Activated naive CD4-positive, alpha-beta T cell treated with anti-CD3 and anti-CD28 coated beads for 36 hours (primary cell): ENCODE measurements at places on chromosomes 7 and 10. TPM values are rescaled to one million over a fixed set of nuclear protein-coding genes. Genes with fewer than 3 reads are reported as not detected.

DNA sequence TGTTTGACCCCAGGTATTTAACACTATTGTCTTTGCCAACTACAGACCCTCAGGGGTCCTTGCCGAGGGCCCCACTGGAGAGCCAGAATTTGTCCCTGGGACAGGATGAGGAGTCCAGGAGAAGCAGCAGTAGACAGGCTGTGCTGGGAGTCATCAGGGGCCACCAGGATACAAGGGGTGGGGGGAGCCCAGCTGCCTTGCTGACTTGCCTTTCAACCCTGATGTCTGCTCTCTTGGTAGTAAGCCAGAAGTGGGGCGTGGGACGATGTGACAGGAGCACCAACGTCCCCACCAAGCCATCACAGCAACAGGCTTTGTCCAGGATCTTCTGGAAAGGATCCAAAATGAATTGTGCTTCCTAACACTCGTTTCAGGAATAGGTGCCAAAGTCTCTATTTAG, 62.4 kb upstream of the CDCA7L start:
- peaks cover 3% of the 10 kb centered on the region for H3K27me3 ChIP-seq
- no peak overlapping the region for H3K4me3 ChIP-seq
- no peak for DNase-seq
- H3K4me1 ChIP-seq: no peaks in the 10 kb centered on the region
- H3K27ac ChIP-seq: no peak overlapping the region
- H3K36me3 ChIP-seq: no peaks in the 10 kb centered on the region

DNA sequence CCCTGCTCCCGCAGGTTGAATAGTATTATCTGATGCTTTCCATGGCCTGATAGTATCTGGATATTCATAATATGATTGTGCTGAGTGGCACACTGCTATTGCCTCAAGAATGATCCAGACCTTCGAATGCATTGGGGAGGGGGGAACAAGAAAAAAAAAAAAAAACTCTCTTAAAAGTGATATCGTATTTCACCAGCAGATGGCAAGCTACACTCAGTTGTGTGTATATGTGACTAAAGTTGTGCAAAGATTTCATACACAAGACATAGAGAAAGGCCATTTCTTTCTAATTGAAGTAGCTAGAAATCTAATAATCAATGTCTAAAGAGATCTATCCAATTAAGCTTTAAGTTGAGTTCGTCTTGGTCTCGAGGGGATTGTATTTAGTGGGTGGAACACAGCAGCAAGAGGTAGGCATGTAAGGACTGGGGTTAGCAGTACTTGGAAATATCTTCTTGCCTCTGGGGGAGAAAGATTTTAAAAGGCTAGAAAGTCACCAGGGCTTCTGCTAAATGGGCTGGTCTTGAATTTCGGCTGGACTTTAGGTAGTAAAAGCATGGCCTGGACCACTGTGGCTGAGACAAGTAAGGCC, 15.3 kb downstream of the SFRP4 start:
- H3K27me3 ChIP-seq: peaks cover 4% of the 10 kb centered on the region
- H3K36me3 ChIP-seq: no peaks in the 10 kb centered on the region
- no peak overlapping the region for H3K27ac ChIP-seq
- H3K4me1 ChIP-seq: peaks cover 2% of the 10 kb centered on the region
- DNase-seq: no peak

GRCh38 chr10:58367069-58367468, 18.1 kb upstream of the TFAM start:
- H3K4me1 ChIP-seq: no peaks in the 10 kb centered on the region
- H3K27ac ChIP-seq: no peak overlapping the region
- no peaks in the 10 kb centered on the region for H3K27me3 ChIP-seq

DNA sequence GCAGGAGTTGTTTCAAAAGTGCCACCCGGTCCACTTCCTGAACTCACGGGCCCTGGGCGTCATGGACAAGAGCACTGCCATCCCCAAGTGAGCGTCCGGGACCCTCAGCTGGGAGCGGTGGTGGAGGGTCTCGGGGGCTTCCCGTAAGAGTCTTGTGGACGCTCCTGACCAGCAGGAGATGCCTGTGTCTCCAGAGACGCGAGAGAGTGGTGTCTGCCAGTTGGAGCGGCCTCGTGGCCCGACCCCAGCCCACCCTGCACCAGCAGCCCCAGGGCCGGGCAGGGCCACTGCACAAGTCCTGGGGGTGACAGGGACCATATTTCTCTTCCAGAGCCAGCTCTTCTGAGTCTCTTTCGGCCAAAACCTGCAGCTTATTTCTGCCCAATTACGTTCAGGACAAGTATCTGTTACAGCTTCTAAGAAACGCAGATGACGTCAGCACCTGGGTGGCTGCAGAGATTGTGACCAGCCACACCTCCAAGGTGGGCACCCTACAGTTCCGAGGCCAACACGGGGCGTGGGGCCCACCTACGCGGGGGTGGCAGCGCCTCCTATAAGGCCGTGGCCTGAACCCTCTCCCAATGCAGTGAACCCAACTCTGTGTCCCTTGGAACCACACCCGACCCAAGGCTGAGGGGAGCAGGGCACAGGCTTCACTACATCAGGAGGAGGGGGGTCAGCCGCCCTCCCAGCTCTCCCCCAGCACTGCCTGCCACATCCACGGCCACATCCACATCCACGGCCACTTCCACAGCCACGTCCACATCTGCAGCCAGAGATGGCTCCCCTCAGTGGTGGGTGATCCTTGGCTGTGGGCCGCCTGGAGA, 16.2 kb upstream of the UTF1 start:
- no peak overlapping the region for H3K4me3 ChIP-seq
- no peaks in the 10 kb centered on the region for H3K36me3 ChIP-seq
- H3K4me1 ChIP-seq: peaks cover 4% of the 10 kb centered on the region
- H3K27me3 ChIP-seq: peaks cover 2% of the 10 kb centered on the region

- no peak overlapping the region for H3K27ac ChIP-seq
- H3K4me1 ChIP-seq: no peaks in the 10 kb centered on the region
- H3K4me3 ChIP-seq: no peak overlapping the region
- DNase-seq: no peak
- H3K36me3 ChIP-seq: no peaks in the 10 kb centered on the region
These were observed 134.1 kb downstream of the TEX36 start for GRCh38 chr10:125548878-125549277.

DNA sequence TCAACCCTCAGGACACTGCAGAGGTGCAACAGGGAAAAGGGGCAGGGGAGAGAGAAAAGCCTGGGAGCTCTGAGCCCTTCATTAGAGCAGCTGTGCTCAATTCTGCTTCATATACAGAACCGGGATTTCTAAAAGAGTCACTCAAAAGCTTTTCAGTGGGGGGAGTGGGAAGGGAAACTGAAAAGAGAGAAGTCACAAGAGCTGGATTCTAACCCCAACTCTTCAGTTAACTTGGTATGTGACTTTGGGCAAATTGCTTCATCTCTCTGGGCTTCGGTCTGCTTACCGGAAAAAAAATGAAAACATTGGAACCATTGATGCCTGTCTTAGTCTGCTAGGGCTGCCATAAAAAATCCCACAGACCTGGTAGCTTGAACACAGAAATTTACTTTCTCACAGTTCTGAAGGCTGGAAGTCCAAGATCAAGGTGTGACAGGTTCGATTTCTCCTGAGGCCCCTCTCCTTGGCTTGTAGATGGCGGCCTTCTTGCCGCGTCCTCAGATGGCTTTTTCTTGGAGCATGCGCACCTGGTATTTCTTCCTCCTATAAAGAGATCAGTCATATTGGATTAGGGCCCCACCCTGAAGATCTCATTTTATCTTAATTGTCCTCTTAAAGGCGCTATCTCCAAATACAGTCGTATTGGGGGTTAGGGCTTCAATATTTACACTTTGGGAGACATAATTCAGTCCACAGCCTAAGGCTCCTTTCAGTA, 118.3 kb upstream of the KMT2E start:
- no peaks in the 10 kb centered on the region for H3K36me3 ChIP-seq
- H3K27ac ChIP-seq: no peak overlapping the region
- no peak for DNase-seq
- peaks cover 4% of the 10 kb centered on the region for H3K4me1 ChIP-seq
- H3K4me3 ChIP-seq: no peak overlapping the region
- no peaks in the 10 kb centered on the region for H3K27me3 ChIP-seq

DNA sequence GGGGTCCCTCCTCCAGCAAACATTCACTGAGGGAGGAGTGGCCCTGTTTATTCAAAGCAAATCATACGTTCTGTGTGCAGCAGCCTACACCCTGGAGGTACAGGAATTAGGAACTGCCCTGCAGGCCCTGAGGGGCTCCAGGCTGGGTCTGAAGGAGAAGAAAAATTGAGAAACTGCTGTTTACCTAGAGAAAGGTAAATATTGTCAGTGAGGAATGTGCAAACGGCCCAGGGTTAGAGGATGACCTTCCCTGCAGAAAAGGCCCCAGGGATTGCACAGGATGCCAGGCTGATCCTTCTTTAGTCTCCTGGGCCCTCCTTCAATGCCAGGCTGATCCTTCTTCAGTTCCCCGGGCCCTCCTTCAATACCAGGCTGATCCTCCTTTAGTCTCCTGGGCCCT, 5.7 kb downstream of the CALML5 start:
- H3K4me3 ChIP-seq: no peak overlapping the region
- H3K27me3 ChIP-seq: no peaks in the 10 kb centered on the region
- no peak for DNase-seq
- H3K36me3 ChIP-seq: no peaks in the 10 kb centered on the region
- no peaks in the 10 kb centered on the region for H3K4me1 ChIP-seq
- H3K27ac ChIP-seq: no peak overlapping the region

The COL28A1 gene
- not detected for total RNA-seq

GRCh38 chr10:72832701-72833100, 60.8 kb upstream of the OIT3 start:
- no peak overlapping the region for H3K27ac ChIP-seq
- no peak for DNase-seq
- H3K4me3 ChIP-seq: no peak overlapping the region
- H3K36me3 ChIP-seq: no peaks in the 10 kb centered on the region
- H3K27me3 ChIP-seq: no peaks in the 10 kb centered on the region
- H3K4me1 ChIP-seq: no peaks in the 10 kb centered on the region

The OR6B1 gene
- not detected for total RNA-seq

The ASAH2B gene
- total RNA-seq: 4.6 TPM

The TMEM229A gene
- total RNA-seq: not detected

The MUC12 gene
- total RNA-seq: not detected

DNA sequence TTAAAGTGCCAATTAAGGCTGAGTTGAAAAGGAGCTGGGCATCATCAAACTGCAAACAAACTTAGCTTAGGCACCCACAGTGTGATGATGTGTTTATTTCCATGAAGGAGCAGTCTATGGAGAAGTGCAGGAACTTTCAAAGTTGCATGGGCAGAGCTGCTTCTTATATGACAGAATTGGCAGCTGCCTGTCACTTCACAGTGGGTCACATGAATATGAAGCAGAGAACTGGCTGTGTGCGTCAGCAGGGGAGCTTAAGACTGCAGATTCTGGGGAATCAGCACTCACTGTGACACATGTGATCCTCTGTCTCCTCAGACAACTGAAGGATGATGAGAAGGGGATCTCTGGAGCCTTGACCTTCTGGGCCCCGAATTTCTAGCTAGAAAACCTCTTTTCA, 36.6 kb downstream of the RBM28 start:
- peaks cover 39% of the 10 kb centered on the region for H3K36me3 ChIP-seq
- H3K4me1 ChIP-seq: no peaks in the 10 kb centered on the region
- no peak overlapping the region for H3K27ac ChIP-seq
- no peaks in the 10 kb centered on the region for H3K27me3 ChIP-seq
- H3K4me3 ChIP-seq: no peak overlapping the region

DNA sequence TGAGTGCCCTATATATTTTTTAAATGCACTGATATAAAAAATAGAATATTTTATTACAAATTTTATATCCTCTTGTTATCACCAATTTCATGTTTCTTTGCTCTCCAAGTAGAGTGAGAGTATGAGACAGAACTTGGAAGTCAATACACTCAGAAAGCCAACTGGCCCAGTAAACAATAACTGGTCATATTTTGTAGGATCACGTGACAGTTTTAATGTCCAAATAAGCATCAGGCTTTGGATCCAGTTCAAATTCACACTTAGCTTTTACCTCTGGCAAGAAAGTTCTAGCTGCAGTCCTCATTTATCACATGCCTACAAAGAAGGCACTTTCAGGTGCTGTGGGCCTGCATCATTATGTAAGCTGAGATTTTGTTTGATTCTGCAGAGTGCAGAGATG, 21.6 kb upstream of the TPK1 start:
- H3K27ac ChIP-seq: no peak overlapping the region
- no peaks in the 10 kb centered on the region for H3K27me3 ChIP-seq
- DNase-seq: no peak
- H3K4me3 ChIP-seq: no peak overlapping the region
- H3K36me3 ChIP-seq: no peaks in the 10 kb centered on the region

The PCLO gene
- total RNA-seq: not detected

GRCh38 chr7:126792521-126792920, 460.2 kb downstream of the GRM8 start:
- H3K4me3 ChIP-seq: no peak overlapping the region
- no peak overlapping the region for H3K27ac ChIP-seq
- DNase-seq: no peak
- H3K36me3 ChIP-seq: no peaks in the 10 kb centered on the region
- no peaks in the 10 kb centered on the region for H3K4me1 ChIP-seq
- H3K27me3 ChIP-seq: peaks cover 2% of the 10 kb centered on the region

The ZNF746 gene
- total RNA-seq: 11.8 TPM

DNA sequence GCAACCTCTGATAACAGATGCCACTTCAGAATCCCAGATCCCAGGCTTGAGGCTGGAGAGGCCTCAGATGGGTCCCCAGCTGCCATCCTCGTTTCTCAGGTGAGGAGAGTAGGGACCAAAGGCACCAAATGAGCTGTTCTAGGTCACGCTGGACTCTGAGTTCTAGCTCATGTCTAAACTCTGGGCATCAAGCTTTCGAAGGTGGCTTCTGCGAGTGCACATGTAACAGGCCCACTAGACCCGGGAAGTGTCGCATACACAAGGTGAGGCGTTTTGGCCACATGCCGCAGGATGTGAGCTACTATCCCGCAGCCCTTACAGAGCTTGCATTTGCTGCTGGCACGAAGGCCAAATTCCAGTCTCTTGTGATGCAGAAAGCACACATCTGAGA, 355.1 kb upstream of the SHH start:
- no peaks in the 10 kb centered on the region for H3K27me3 ChIP-seq
- no peaks in the 10 kb centered on the region for H3K4me1 ChIP-seq
- H3K36me3 ChIP-seq: no peaks in the 10 kb centered on the region
- H3K27ac ChIP-seq: no peak overlapping the region

DNA sequence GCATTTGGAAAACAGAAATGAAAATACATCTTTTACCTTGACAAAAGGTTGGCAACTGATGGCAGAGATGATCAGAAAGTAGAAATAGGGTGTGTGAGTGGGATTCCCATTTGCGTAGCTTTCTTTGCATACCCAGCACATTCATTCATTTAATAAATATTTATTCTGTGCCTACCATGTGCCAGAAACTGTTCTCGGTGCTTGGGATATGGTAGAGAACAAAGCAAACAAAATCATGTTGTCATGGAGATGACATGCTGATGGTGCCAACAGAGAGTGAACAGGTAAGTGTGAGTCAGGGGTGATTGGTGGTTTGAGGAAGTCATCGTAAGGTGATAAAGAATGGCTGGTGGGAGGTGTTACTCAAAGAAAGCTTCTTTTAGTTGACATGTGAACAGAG, 45.4 kb downstream of the CACNB2 start:
- H3K27ac ChIP-seq: no peak overlapping the region
- no peak for DNase-seq
- H3K4me3 ChIP-seq: no peak overlapping the region
- no peaks in the 10 kb centered on the region for H3K4me1 ChIP-seq
- no peaks in the 10 kb centered on the region for H3K36me3 ChIP-seq
